ENCODE measurements at places on chromosomes 3 and 15.

GRCh38 chr15:26937134-26937533 is 33.8 kb upstream of the GABRG3 start:
- DNase-seq = no peak

- no peak for DNase-seq
Measured at GRCh38 chr15:80727196-80727595, 32.1 kb downstream of the ABHD17C start.

DNA sequence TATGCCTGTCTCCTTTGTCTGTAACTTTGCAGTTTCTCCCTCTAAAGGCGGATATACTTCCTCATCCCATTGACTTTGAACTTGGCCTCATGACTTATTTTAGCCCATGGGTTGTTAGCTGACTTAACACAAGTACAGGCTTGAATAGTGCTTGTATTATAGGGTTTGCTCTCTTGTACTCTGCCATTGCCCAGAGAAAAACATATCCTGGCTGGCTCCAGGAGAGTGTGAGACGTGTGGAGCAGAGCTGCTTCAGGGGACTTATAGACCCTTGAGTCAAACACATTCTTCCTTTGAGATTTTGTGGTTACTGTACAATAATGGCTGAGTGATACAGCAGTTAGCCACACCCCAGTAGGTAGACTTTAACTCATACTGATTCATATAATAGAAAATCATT is 124.0 kb downstream of the RAP2B start:
- DNase-seq = no peak

- DNase-seq = no peak
Measured at GRCh38 chr3:163561151-163561550, 1517.1 kb downstream of the SI start.

GRCh38 chr3:170724599-170725280 is 138.9 kb upstream of the SLC7A14 start:
- DNase-seq = no peak

Measured in H1 (cell line).